ENCODE measurements at places on chromosomes 4 and X. TPM values are rescaled to one million over a fixed set of nuclear protein-coding genes. Genes with fewer than 3 reads are reported as not detected.

Gene LGI2
- 1.1 TPM for polyA plus RNA-seq

Gene FGF2
- 1.8 TPM for polyA plus RNA-seq

Gene TMPRSS11B
- polyA plus RNA-seq: not detected

GRCh38 chrX:68865300-68865699 lies 36.5 kb downstream of the EFNB1 start:
- no peak for DNase-seq

DNA sequence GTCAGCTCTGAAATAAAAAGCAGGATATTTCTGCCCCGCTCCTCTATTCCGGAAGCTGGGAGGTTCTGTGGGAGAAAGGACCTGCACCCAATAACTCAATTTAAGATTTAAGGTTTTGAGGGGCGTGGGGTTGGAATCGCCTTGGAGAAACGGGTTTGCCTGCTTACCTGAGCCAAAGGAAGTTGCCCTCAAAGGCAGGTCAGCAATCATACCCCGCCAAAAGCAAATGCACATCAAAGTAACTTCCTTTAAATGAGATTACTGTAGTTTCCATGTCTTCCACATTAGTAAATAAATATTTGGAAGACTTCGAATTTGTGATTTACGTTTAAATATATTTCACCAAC lies 978 bp upstream of the HS3ST1 start:
- no peak for DNase-seq

DNA sequence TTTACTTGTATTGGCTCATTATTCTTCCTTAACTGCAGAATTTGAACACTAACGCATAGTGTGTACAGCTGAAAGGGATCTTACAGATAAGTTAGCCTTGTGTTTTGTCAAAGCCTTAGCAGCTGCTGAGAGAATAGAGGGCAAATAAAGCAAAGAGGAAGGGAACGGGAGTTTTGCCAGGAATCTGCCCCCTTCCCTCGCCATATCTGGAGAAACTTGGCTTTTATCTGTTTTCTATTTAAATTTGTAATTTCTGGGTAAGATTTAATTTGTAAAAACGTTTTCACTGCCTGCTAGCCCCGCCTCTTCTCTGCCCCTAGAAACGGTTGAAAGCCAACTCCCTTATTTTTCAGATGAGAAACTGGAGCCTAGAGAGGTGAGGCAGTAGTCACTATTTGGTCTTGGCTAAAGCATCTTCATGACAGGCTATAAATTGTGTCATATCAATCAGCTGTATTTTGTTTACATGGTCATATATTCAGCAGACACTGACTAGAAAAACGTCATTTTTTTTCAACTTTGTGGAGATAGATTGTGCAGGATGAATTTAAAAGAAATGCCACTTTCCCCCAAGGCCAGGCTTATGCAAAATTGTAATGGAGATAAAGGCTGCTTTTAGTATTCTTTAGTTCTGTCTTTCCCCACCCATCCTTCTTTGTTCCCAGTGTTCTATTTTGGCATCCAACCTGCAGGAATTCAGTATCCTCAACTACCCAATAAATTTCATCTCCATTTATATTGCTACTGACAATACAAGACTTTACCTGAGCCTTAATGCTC lies 319.4 kb downstream of the SH2D1A start:
- DNase-seq: no peak

- DNase-seq: no peak
Measured at GRCh38 chrX:130786030-130786429, 117.0 kb downstream of the ENOX2 start.

- DNase-seq: no peak
Measured at GRCh38 chrX:63503541-63503940, 152.4 kb upstream of the SPIN4 start.

DNA sequence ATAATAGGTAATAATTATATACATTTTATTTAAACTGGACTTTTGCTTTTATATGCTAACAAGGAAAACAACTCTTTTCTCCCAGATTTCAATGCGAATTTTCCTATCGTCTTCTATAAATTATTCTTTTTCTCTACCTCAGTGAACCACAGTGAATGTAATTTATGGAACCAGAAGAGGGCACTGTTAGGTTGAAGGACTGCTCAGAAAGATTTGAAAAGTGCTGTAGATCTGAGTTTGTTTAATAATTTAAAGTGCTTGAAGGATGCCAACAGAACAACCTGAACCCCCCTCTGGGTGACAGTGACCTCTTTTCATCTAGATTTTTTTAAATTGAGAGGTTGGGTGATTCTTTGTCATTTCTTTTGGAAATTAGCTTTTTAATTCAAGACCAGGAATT lies 54.9 kb downstream of the PHOX2B start:
- no peak for DNase-seq
